ENCODE measurements at places on chromosomes 13 and 19.

GRCh38 chr19:1397838-1398237 lies 3.5 kb downstream of the GAMT start:
- DNase-seq: no peak

- no peak for DNase-seq
Observed at GRCh38 chr13:51262501-51263211, 40.5 kb downstream of the FAM124A start.

DNA sequence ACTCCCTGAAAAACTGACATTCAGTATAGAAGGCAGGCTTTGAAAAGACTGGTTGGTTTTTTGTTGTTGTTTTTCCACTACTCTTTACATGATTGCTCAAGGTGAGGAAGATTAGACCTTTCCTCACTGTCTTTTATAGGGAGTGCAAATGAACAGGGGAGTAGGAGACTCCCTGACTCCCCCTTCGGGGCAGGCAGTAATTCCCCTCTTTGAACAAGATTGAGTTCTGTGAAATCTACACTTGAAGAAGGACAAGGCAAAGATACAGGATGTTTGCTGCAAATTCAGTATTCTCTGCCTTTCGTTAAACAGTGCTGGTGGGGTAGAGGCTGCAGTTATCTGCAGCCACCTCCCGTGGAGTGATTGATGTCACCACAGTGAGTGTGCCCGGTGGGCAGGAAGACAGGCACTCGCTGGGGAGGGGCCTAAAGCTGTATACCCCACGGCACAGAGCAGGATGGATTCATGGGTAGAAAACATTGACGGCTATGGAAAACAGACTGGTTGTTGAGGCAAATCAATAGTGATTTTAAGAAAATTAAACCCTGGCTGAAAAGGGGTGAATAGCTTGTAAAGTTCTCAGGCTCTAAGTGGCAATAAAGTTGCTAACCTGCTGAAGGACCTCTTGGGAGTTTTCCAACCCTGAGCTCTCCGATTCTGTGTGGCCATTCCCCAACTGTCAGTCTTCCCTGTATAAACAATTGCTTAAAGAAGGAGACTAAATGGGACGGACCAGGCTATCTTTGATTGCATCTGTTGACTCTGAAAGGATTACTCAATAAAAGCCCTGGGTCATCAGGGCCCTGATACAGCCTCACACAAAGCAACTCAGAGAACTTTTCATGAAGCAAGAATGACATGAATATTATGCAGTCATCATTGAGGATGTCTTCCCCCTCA lies 308.3 kb downstream of the TBC1D4 start:
- DNase-seq: no peak

- no peak for DNase-seq
Observed at GRCh38 chr19:58033741-58034476, at the start of gene ZSCAN1. ZSCAN1 (plus strand) TSS chr19:58034025; CDS start chr19:58037837, 3,812 bp downstream.

- DNase-seq: no peak
Observed at GRCh38 chr13:38202740-38203139, 146.9 kb upstream of the UFM1 start.

- no peak for DNase-seq
Observed at GRCh38 chr19:53130506-53130905, 2.2 kb downstream of the ZNF415 start.

GRCh38 chr13:110344320-110344719 lies 37.2 kb downstream of the COL4A2 start:
- DNase-seq: no peak

GRCh38 chr13:109795011-109795410 lies 8.6 kb upstream of the IRS2 start:
- DNase-seq: no peak

- no peak for DNase-seq
Observed at GRCh38 chr13:66659286-66659685, 570.9 kb downstream of the PCDH9 start.

DNA sequence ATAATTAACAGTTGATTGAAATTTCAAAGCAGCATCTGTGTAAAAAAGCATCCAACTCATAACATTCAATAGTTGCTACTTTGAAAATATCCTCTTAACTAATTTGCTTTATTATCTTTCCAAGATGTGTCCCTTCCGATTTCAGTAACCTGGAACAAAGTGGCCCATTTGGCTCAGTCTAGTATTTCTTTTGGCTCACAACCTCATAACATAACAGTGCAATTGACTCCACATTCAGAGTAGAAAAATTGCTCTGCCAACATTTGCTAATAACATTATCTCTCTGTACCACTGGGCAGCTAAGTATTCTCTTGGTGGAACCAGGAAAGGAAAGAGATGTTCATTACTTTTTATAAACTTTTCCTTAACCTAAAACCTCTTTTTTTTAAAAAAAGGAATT lies 571.1 kb upstream of the ARGLU1 start:
- DNase-seq: no peak

DNA sequence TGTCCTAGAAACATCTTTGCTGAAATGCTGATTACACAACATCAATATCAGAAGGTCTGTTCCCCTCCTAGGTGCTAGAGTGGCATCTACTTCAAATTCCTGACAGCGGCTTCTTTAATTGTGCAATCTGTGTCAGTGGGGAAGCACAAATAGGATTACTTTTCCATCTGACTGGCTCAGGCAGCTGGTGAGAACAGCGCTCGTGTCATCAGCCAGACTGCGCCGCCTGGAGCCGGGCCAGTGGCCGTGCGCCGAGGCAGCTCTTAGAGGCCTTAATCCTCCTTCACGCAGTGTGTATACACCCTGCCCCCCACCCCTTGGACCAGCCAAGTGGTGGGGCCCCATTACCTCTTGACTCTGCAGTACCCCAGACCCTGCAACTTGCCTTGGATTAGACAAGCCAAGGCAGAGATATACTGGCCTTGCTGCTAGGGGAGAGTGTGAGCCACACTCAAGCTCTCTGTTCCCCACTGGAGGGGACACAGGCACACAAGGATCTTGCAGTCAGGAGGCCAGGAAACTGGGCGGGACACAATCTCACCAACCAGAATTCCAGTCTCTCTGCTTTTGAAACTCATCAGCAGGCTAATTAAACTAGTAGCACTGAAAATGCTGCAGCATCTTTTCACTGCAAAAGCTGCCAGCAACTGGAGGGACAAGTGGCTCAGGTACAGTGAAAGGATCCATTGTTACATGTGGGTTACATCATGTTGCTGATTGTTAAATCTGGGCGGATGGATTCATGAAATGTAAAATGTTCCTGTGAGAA lies 48.9 kb upstream of the EPHX3 start:
- no peak for DNase-seq

DNA sequence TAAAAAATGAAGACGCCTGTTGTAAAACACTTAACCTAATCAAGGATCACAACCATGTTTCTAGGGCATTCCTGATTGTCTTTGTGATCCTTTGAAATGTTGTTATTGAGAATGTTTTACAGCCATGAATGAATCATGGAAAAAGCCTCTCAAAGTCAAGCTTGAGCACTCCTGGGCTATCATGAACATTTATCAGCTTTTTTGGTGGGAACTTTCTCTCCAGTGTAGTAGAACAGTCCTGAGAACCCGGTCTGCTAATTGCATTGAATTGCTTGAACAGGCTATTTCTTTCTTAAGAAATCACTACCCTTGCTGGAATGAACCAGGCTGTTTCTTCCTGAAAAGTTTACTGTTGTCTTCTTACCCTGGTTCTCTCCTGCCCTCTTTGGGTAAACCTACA lies 516.5 kb downstream of the FGF9 start:
- no peak for DNase-seq

DNA sequence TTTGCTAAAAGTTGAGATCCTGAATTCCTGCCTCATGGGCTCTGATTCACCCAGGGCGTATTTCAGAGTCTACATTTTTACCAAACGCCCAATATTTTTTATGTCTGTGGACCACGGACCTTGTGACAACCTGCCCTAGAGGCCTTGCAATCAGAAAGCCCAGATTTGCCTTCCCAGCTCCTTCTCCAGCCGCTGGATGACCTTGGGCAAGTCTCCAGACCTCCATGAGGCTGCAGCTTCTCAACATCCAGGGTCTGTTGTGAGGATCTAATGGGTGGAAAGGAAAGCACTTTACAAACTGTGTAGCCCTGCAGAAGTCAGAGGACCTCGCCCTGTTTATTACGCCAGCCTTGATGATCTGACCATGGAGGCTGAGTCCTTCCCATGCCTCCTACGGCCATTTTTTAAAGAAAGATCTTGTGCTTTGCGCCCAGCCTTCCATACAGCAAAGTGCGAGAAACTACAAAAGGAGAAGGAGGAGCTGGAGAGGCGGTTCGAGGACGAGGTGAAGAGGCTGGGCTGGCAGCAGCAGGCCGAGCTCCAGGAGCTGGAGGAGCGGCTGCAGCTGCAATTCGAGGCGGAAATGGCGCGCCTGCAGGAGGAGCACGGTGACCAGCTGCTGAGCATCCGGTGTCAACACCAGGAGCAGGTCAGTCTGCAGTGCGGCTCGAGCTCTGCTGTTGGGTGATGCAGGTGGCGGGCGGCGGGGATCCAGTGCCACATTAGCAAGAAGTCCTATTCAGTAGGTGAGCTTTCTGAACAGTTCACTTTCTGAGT lies 115.6 kb downstream of the SLC7A1 start:
- no peak for DNase-seq

GRCh38 chr13:49058761-49059160 lies 83.0 kb downstream of the FNDC3A start:
- DNase-seq: no peak

- no peak for DNase-seq
Observed at GRCh38 chr19:39843919-39844793, 2.0 kb downstream of the FBL start.

DNA sequence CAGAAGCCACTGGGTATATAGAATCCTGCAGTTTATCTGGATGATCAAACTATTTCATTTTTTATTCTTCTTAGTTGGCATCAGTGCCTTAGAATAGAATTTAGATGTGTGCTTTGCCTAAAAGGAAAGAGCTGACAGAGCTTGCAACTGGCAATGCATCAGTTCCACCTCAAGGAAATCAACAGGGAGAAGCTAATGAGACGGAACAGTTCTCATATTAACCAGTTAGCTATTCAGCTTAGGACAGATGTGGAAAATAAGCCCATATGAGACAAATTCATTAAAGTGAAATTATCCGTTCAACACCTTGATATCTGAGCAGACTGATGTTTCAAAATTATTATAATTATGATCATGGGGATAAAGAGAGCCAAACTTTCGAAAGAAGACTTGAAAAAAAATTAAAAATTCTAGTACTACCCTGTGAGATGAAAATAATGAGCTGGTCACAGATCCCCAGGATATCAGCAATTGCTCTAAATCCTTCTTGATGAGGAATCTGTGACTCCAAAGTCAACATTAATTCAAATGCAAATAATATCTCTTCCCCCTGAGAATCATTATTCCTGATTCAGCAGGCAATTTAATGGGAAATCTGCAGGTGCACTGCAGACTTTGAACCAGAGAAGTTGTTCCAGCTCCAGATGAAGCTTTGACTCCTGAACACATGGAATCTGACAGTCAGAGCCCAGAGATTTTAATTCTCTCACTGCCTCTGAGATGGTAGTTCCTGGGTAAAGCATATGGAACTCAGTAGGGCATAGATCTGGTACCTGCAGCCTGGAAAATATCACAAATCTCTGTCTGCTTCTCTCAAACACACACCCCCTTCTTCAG lies 486.8 kb downstream of the FOXO1 start:
- no peak for DNase-seq

GRCh38 chr13:75797719-75798118 lies 161.6 kb downstream of the LMO7 start:
- no peak for DNase-seq

DNA sequence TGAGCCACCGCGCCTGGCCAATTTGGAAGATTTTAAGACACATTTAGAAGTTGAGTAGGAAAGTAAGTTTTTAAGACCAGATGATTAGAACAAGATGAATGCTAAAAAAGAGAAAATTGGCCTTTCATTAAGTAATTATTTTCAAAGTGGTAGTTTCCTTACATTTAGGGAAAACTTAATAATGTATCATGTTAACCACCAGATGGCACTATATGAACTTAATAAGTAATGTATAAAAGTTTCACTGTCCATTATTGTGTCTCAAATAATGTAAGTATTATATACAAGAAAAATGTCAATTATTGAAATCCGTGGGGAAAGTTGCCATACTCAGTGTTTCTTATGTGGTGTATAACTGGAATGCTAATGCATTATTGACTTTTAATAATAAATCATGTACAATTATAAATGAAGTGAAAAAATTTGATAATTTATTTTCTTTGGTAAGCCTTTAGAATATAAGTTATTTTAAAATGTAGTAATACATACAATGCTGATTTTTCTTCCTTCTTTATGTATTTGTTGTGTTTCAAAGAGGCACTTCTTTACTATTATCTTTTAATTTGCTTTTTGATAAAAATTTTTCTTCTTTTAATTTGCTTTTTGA lies 29.2 kb downstream of the COG6 start:
- no peak for DNase-seq

- no peak for DNase-seq
Observed at GRCh38 chr19:408902-409515, at the start of gene C2CD4C. C2CD4C (minus strand) TSS chr19:409147; CDS start chr19:408361, 786 bp downstream.

DNA sequence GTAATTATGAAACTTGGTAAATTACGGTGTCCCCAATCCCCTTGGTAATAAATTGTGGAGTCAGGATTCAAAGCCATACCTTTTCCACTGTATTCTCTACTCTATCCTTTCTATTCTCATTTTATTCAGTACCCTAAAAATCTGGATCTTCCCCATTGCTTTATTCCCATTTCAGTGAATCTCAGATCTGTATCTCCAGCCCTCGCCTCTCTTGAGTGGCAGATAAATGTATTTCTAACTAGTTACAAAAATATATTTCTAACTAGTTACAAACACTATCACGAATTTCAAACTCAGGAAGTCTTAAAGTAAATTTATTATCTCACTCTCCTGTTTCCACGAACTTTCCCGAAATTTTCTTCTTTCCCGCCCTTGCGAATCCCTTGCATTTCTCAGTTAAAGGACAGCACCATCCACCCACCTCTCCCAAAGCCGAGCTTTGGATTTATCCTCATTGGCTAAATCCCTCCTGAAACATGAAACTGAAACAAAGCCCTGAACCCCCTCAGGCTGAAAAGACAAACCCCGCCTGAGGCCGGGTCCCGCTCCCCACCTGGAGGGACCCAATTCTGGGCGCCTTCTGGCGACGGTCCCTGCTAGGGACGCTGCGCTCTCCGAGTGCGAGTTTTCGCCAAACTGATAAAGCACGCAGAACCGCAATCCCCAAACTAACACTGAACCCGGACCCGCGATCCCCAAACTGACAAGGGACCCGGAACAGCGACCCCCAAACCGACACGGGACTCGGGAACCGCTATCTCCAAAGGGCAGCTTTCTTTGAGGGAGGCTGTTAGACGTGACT lies 164.3 kb upstream of the PABPC3 start:
- DNase-seq: no peak

GRCh38 chr13:111512707-111513106 lies 192.3 kb downstream of the TEX29 start:
- no peak for DNase-seq
